ENCODE measurements at places on chromosomes 7 and 10. TPM values are rescaled to one million over a fixed set of nuclear protein-coding genes. Genes with fewer than 3 reads are reported as not detected.

GRCh38 chr7:64907641-64908326, 4.7 kb downstream of the ZNF273 start:
- DNase-seq, result peak; percentile 18

DNA sequence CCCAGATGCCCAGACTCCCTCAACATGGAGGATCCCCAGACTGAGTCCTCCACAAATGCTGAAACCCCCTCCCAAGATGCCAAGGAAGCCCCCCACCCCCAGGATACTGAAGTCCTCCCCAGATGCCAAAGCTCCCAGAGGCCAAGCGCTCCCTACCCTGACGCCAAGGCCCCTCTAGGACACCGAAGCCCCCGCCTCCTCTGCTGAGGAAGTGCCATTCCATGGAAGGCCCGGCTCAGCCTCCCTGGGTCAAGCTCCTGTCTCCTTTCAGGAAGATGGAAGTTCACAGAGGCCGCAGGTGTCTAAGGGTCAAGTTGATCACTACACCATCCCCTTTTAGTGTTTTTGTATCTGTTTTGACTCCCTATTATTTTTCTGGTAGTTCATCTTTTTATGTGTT, 606.8 kb downstream of the DNAJB6 start:
- DNase-seq, result no peak

DNA sequence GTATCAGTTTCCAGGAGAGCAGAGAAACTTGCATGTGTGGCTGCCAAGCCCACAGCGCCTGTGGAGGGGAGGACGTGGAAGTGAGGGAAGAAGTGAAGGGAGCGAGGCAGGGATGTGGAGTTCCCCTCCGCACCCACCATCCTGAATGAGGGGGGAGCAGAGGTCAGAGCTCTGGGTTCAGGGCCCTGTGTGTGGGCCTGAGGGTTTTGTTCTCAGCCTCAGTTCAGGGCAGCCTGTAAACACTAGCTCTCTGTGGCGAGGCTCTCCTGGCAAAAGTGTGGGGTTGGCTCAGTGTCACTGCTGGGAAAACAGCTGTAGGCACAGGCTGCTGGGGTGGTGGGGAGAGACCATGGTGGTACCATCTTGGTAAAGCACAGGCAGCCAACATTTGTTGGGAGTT, 108.4 kb downstream of the C10orf105 start:
- DNase-seq, result no peak

Gene VENTX
- total RNA-seq, result not detected

GRCh38 chr7:77667459-77668086, 28.7 kb upstream of the RSBN1L start:
- DNase-seq, result no peak

Gene FAM3C
- total RNA-seq, result 11.3 TPM

Gene ASB10
- total RNA-seq, result not detected

Gene MYPN
- total RNA-seq, result not detected

Gene LRIT1
- not detected for total RNA-seq

DNA sequence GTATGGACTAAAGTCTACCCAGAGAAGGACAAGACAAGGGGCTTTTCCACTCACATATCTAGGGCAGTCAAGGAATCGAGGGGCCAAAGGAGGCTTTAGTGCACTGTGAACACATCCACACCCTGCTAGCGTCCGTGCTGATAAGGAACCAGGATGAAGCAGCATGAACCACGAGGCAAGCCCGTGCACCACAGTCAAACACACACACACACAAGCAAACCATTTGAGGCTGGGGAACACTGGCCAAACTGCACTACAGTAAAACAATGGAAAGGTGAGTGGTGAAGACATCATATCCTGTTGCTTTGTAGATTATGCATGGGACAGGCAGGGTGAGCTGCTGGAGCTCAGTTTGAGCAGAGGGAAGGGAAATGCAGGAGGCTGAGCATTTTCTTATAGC, 177.4 kb upstream of the CDCA7L start:
- no peak for DNase-seq

DNA sequence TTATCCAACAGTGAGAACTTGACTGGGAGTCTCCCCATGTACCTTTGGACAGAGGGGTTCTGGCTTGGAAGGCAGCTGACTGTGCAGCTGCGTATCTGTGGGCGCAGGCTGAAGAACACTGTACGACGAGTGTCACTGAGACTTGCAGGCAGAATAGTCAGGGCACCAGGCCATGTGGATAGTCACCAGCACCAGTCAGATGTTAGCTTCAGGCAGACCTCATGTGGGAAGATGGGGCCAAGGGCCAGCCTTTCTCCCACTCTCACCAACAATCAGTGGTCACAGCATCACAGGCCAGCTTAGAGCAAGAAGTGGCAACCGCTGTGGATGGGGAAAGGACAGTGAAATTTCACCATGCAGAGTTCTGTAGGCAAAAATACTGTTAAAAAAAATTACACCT, 43.4 kb upstream of the GJD4 start:
- DNase-seq, result no peak

Gene SUPV3L1
- total RNA-seq, result 45.7 TPM

Gene PSD
- 0.11 TPM for total RNA-seq

Gene FRG2B
- not detected for total RNA-seq

All from HepG2 (cell line).